ENCODE measurements at places on chromosomes 1 and 21.

GRCh38 chr1:226131639-226132038 is 54.9 kb downstream of the ACBD3 start:
- DNase-seq = no peak

DNA sequence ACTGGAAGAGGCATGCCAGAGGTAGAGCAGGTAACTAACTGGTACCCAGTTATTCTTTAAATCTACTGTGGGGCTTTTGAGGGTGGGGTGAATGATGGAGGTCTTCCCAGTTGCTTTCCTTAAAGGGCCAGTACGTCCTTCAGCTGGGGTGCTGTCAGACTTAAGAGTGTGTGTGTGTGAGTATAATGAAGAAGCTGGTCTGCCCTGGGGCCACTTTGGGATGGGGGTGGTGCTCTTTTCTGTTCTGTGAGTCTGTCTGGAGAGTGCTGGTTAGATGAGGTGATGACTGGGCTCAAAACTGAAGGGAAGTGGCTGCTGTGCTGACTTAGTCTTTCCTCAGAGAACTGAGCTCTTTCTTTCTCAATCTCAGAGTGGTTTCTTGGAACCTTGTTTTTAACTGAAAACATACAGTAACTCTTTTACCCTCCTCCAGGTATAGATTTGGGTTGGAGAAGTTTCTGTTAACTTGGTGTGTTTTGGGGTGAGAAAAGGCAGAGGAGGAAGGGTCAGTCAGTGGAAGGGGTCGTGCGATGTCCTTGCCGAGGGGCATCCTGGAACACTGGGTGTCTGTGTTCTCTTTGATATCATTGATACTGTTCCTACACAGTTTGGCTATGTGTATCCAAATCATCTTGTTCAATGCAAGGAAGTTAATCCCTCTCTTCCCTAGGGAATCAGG is 746 bp downstream of the MACF1 start:
- peak; percentile 16 for DNase-seq

DNA sequence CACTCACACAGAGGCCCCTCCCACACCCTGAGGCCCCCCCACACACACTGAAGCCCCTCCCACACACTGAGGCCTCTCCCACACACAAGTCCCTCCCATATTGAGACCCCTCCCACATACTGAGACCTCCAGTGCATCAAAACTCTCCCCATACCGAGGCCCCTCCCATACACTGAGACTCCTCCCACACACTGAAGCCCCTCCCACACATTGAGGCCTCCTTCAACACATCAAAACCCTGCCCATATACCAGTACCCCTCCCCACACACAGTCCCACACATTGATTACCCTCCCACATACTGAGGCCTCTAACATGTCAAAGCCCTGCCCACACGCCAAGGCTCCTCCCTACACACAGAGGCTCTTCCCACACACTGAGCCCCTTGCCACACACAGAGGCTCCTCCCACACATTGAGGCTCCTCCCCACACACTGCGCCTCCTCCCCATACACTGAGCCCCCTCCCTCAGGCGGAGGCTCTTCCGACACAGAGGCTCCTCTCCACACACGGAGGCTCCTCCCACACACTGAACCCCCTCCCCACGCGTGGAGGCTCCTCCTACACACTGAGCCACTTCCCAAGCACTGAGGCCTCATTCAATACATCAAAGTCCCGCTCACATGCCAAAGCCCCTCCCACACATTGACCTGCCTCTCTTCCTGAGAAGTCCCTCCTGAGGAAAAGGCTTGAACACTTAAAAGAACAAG is 392.3 kb downstream of the CAMTA1 start:
- DNase-seq = no peak

DNA sequence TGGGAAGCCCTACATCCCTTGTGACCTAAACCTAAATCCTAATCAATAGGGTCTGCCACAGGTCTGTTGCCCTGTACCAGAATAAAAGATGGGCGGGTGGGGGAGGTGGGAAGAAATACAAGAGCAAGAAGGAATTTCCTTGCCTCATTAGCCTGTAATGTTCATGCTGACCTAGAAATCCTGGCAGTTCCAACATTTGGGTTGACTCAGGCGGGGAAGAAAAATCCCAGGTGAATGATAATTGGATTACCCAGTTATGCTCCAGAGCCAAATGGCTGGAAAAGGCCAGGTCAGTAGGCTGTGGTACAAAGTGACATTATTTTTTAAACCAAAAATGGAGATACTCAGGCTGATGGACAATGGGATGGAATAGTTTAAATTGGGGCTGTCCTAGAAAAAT is 27.3 kb upstream of the A3GALT2 start:
- DNase-seq = no peak

DNA sequence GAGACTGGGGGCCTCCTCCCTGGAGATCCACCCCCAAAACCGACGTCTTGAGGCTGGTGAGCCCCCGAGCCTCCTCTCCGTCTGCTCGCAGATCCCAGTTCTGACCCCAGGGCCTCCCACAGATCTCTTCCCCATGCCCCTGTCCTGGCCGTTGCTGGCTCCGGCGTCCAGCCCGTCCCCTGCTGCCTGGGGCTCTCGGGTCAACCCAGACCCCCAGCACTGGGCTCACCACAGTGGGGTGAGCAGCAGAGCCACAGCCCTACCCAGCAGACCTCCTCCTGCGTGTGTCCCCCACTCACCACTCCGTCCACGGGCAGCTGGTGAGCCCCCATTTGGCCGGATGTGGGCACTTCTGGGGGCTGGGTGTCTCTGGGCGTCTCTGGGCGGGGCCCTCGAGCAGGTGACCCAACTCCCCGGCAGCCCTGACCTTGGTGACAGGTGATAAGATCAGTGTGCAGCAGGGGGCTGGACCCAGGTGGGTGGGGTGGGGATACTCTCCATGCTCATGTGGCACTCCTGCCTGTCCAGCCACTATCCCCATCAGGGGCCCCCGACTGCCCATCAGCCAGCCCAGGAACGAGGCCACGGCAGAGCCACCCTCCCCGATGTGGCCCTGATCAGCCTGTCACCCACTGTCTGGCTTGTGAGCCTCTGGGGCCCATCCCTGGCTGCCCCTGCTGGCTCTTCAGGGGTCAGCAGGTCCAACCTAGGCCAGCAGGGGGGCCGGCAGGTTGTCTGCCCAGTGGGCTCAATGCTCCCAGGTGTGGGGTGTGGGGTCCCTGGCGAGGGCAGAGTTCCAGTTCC is 709 bp downstream of the TNFRSF14 start:
- peak; percentile 61 for DNase-seq

GRCh38 chr21:37251294-37251634 is 15.9 kb downstream of the VPS26C start:
- no peak for DNase-seq

DNA sequence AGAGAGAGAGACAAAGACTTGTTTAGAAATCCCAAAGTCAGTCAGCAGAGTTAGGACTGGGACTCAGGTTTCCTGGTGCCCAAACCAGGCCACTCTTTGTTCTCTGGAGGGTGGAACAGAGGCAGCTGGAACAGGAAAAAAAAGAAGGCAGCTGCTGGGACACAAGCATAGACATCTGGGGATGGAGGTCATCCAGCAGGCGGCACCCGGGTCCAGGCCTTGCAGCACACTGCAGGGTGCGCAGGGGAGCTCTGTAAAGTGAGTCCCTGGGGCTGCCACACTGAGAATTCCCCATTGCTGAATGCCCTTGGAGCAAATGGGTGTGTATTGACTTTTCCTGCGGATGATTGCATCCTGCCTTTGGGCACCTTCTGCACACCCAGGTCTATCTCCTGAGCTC is 222.9 kb upstream of the CSF3R start:
- no peak for DNase-seq

GRCh38 chr1:78565393-78565792 is 54.9 kb upstream of the IFI44L start:
- DNase-seq = no peak

DNA sequence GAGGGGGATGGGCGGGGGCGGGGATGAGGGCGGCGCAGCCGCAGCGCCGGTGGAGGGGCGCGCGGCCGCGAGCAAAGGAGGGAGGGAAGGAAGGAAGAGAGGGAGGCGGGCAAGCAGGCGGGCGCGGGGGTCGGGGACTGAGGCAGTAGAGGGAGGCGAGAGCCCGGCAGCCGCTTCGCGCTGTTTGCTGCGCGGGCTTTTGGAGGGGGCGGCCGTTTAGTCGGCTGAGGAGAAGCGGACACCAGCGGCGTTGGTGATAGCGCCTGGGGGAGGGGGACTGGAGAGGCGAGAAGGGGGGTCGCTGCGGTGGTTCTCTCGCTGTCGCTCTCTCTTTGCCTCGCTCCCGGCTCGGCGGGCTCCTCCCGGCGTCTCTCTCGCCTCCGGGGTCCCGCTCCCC is at the start of gene HS2ST1:
TSS of gene HS2ST1 (plus strand) at position 35 of the 397 bp plus-strand sequence.
- no peak for DNase-seq

DNA sequence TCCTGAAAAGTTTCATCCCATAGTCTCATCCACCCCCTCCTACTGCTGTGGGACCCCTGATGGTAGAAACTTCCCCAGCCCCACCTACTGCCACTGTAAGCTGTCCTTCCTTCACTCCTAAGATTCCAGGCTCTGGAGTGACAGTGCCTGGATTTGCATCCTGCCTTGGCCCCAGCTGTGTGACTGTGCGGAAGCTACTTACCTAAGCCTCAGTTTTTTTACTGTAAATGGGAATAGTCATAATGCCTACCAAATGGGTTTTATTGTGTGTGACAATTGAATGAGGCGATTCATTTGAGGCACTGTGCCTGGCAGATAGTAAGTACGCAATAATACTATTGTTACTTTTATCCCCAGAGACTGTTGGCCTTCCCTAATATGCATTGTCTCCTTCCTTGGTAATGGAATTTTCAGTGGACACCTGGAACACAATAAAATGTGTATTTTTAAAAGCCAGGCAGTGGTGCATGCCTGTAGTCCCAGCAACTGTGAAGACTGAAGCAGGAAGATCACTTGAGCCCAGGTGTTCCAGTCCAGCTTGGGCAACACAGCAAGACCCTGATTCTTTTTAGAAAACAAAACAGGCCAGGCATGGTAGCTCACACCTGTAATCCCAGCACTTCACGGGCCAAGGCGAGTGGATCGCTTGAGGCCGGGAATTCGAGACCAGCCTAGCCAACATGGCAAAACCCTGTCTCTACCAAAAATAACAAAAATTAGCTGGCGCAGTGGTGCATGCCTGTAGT is 55.0 kb upstream of the ZNF326 start:
- DNase-seq = no peak

Measured in erythroblast (primary cell).